ENCODE measurements at places on chromosomes 2 and 18.

DNA sequence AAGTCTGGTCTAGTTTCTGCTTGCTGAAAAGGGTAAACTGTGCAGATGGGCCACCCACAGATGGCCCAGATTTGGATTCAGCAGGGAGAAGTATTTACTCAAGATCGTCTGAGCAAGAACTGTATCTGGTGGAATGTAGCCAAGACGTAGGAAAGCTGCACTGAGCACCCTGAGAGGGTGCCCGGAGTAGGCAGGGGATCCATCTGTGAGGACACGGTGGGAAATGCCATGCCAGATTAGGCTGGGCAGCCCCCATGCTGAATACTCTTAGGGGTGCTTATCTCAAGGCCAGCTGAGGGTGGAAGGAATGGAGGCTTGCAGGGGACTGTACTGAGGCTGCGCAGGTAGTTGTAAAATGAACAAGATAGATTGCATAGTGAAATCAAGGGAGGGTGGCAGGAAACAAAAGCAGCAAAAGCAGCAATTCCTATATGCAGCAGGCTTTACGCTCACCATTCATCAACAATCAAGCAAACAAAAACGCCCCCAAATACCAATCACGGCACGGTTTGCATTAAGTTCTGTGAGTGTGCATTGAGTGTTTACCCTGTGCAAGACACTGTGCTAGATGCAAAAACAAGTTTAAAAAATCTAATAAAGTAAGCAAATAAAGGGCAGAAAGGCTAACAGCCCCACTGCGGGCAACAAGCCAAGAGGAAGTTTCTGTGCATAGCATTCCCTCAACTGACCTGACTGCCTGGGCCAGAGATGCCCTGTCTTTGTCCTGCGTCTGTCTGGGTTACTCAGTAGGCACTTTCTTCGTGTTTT is 32.2 kb upstream of the LPIN2 start:
- no peak for DNase-seq

DNA sequence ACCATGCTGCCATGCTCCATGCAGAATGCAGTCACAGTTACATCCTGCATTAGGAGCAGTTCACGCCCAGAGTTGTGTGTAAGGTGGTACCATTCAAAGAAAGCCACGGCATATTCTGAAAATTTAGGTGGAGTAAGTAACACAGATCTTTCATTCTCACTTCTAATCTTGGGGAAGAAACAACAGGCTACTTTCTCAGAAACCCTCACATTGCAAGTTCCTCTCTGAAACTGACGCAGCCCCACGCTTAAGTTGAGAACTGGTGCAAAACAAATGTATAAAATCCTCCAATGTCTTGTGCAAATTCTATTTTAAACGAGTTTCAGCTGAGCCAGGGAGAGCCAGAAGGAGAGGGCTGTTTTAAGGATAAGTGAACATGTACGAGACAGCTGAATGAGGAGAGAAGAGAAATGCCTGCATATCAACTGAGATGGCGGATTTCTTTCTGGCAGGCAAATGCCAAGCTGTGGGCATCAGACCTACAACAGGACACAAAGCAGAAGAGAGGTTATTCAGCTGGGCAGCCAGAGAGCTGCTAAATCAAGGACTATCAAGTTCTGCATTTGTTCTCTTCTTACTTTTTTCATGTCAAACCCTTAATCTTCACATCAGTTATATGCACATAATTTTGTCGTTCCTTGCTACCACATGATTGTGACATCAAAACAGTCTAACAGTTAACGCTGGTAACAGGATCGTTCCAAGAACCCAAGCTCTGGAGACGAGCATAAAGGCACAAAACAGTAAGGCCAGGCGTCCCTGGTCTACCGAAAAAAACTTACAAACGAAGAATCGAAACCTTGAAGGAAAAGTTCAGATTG is 6.4 kb downstream of the ARL4C start:
- no peak for DNase-seq

DNA sequence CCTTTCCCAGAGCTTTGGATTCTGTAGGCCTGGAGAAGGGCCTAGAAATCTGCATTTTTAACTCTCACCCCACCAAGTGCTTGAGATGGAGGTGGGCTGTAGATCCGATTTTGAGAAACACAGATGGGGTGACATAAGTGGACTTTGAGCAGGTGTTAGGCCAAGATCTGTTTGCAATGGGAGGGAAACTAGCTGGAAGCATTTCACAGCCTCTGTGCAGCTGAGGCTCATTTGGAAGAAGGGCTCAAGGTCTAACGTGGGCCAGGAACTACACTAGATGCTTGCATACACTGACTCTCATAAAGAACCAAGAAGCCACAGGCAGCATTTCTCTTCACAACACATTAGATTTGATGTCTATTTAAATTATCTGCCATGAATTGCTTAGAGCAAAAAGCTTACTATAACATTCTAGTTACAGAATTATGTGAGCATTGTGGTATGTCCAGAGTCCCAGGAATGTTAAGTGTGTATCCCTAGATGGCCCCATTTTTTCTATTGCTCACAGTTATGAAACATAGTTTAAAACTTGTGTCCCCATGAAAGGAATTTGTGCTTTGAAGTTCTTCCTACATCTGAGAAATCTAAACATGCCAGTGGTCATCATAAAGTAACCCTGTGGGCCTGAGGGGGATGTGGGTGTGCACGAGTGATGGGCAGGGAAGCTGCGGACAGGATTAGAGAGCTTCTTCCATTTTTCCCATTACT is 77.2 kb downstream of the CD28 start:
- DNase-seq = no peak

DNA sequence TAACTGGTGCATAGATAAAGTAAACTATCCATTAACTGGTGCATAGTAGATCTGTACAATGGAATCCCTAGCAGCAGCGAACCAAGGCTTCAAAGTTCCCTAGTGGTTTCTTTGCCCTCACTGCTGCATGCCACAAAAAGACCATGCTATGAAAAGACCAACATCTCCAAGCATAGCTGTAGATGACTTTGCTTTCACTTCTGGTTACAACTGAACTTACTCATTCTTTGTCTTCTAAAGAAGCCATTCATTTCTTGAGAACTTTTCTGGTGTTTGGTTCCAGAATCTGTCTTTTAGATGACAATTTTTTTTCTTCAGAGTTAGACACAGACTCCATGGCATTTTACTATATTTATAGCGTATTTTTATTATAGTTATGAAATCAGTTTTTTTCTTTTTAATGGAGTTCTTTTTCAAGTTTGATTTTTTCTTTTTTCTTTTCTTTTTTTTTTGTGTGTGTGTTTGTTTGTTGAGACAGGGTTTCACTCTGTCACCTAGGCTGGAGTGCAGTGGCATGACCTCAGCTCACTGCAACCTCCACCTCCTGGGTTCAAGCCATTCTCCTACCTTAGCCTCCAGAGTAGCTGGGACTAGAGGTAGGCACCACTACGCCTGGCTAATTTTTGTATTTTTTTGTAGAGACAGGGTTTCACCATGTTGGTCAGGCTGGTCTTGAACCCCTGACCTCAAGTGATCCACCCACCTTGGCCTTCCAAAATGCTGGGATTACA is 63.6 kb downstream of the SLC35F5 start:
- no peak for DNase-seq

GRCh38 chr2:194062401-194062800 is 1594.6 kb upstream of the SLC39A10 start:
- DNase-seq = no peak

DNA sequence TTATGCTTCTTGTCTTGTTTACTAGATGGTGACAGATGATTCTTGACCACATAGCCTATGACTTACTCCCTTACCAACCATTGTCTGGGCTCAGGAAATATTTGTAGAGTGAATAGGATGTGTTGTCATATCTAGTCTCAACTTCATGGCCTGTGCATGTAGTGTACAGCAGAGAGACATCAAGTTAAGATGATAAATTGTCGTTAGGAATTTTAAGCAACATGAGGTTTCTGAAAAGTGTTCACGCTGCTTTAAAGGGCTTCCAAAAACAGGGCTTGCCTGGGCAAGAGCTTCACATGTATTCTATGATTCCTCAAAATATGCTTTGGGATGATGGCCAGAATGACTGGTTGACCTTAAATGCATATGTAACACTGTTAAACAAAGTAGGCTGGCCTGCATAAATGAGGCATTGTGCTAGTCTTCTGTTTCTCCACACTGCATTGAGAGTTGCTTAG is 424.0 kb downstream of the RND3 start:
- no peak for DNase-seq

DNA sequence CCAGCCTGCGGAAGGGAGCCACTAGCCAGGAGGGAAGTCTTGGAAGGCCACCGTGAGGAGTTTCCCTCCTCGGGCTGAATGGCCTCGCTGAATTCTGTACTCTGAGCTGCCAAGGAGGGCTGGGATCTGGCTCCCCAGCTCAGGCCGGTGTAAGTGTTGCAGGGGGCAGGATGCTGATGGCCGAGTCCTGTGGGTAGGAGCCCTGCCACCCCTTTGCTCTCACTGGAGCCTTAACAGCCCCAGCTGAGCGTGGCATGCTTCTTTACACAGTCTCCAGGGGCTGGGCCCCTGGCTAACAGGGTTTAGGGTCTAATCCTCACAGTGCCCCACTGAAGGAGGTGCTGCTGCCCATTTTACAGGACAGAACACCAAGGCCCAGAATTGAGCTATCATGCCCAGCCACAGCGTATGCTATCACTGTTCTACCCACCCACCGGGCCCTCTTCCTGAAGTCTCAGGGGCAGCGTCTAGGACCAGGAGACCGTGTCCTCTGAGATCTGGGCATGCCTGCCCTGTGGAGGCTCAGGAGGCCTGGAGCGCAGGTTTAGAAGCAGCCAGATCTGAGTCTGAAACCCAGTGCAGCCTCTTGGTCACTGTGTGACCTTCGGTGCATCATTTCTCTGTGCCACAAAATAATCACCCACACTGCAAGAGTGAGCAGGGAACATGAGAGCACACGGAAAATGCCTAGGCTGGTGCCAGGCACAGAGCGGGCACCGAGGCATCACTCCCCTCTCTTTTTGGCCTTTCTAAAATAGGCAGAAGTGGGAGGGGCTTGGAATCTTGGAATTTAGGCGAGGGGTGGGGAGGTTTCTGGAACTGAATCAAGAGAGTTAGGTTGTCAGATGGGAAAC is 42.9 kb downstream of the TMEM37 start:
- no peak for DNase-seq

DNA sequence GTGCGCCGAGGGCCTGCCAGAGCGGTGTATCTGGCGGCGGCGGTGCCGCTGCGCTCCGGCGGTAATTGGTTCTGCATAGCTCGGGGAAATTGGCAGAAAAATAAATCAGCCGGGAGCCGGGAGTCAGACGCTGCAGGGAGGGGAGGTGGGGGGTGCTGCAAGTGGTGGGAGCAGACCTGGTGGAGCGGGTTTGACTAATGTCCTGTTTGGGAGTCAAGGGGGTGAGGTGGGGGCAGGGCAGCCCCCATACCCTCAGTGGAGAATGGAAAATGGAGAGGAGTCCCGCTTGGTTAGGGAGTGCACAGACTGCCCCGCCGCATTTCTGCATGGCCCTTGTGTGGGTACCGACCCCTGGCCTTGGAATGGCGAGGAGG is 107.3 kb downstream of the DYSF start:
- no peak for DNase-seq

- DNase-seq = no peak
These were observed 64.9 kb downstream of the FIGN start for GRCh38 chr2:163670929-163671328.

GRCh38 chr2:223055140-223055539 is 3.1 kb downstream of the KCNE4 start:
- DNase-seq = no peak

DNA sequence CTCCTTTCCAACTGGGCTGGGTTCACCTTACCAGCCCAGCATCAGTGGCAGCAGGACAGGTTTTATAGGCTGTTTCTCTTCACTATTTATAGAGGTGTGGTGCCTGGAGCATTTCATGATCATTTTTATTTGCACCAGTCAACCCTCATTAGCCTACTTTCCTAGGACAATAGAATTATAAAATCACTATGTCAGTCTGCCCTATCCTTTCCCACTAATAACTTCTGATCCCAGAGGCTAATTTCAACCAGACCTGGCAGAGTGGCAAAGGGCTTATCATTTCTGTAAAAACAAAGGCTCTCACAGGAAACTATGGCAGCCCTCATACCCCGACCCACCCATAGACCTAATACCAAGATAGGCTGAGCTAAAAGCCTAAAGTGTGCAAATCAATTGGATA is 243.5 kb upstream of the TMEFF2 start:
- DNase-seq = no peak

GRCh38 chr18:75063196-75063595 is 145.7 kb downstream of the PTGR3 start:
- DNase-seq = no peak

GRCh38 chr18:8367217-8367988 is 241.8 kb upstream of the RAB12 start:
- no peak for DNase-seq

DNA sequence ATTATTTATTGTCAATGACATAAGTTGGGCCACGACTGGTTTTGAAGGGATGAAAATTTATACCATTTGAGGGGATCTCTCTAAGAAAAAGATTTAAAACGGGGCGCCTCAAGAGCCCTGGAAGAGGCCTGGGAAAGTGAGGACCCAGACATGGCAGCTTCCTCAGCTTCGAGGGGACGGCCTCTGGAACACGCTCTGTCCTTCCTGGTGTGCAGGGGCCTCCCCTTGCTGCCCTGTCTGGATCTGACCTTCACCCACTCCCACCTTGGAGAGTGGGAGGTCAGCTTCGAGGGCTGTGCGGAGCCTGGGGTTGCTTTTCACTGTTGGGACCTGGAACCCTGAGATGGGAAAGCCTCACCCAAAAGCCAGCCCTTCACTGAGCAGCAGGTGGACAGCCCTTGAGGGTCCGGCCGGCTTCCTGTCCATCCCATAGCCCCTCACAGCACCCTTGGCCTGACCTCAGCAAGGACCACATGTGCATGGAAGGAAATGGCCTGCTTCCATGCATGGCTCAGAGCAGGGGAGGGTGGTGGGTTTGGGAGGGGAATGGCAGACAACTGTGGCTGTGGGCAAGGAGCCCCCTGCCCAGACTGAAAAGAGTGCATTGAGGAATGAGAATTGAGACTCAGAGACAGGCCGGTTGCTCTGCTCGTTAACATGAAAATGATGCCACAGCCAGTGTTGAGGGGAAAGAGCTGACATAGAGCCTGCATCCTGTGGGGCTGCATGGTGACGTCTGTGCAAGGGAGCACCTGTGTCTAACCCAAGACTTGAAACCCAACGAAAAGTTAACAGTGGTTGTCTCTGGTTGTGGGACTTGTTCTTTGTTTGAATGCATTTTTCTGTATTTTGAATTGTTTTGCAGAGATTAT is 16.3 kb downstream of the FBLN7 start:
- DNase-seq = no peak

- no peak for DNase-seq
These were observed 599.2 kb downstream of the ADCYAP1 start for GRCh38 chr18:1503847-1504246.

GRCh38 chr2:86383844-86384243 is 46.4 kb upstream of the REEP1 start:
- no peak for DNase-seq

GRCh38 chr2:9547262-9547991 is 8.2 kb downstream of the ADAM17 start:
- DNase-seq = no peak

- no peak for DNase-seq
These were observed 130.3 kb downstream of the MGAT5 start for GRCh38 chr2:134384131-134384530.

- no peak for DNase-seq
These were observed 600.3 kb upstream of the GCFC2 start for GRCh38 chr2:76310894-76311633.
